ENCODE measurements at places on chromosomes 1 and 21. TPM values are rescaled to one million over a fixed set of nuclear protein-coding genes. Genes with fewer than 3 reads are reported as not detected.

GRCh38 chr1:202167708-202168415 is 7.5 kb upstream of the PTPN7 start:
- DNase-seq: peak; percentile 59

DNA sequence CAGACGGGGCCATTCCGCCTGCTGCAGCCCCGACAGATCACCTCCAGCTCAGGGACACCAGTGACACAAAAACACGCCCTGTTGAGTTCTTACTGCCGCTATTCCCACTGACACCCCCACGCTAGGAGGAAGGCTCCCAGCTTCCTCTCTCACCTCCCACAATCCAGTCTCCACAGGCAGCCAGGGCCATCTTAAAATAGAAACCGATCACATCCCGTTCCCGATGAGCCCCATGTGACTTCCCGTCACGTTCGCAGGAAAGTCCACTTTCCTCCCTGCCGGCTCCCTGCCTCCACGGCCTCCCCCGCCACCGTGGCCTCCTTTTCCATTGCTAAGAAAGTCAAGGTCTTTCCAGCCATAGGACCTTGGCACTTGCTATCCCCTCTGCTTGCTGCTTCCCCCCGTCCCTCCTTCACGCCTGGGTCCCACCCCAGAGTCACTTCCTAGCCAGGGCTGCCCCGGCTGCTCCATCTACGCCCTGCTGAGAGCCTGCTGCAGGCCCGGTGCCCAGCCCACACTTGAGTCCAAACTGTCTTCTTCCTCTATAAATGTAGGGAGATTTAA is 24.0 kb upstream of the DDOST start:
- no peak for DNase-seq

DNA sequence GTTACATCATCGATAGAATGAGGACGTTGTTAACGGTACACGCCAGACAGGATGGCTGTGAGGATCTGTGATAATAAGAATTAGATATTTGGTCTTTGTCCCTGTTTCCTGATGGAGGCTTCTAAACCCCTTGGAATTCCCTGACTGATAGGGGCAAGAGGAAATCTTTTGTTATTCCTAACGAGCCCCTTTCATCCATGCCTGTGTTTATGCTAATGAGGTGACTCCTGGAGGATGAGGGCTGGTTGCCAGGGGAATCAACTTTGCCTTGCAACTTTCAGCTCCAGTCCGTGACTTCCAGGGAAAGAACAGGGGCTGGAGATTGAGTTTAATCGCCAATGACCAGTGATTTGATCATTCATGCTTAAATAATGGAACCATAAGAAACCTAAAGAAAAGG is 39.3 kb upstream of the NLRP3 start:
- DNase-seq: no peak

Gene NHLH1
- 0.40 TPM for polyA plus RNA-seq

GRCh38 chr1:55245781-55246180 is 30.6 kb upstream of the USP24 start:
- DNase-seq: no peak

Gene MROH7
- not detected for polyA plus RNA-seq

Gene GJA9
- 0.20 TPM for polyA plus RNA-seq

Gene GSTM5
- polyA plus RNA-seq: 20.7 TPM

DNA sequence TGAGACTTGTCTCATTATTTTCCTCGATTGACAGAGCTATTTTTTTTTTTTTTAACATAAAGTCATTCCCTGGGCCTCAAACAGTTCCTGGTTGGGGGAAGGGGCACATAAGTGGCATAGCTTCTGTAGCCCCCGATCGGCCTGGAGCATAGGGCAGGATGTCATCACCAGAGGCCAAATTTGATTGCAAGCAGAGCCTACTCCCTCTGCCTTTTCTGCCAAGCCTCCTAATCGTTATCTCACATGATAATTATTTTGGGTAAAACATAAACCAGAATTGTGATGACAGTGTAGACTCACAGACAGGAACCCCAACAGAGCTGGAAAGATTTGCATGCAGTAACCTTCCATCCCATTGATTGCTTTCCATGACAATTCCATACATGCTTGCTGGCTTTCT is 404.8 kb downstream of the PCP4 start:
- no peak for DNase-seq

Gene SOX13
- 16.4 TPM for polyA plus RNA-seq

GRCh38 chr21:30674312-30674711 is 31.6 kb downstream of the KRTAP20-3 start:
- no peak for DNase-seq

Gene CAP1
- 81.6 TPM for polyA plus RNA-seq

- no peak for DNase-seq
These were observed 38.0 kb upstream of the COL24A1 start for GRCh38 chr1:86194491-86195034.

- DNase-seq: no peak
These were observed 51.1 kb upstream of the RBM15 start for GRCh38 chr1:110288111-110288510.

Gene SFN
- not detected for polyA plus RNA-seq

Gene GPA33
- polyA plus RNA-seq: 0.37 TPM

Gene RHBDL2
- polyA plus RNA-seq: 0.58 TPM

Gene NEGR1
- 27.0 TPM for polyA plus RNA-seq

GRCh38 chr1:15884477-15884876 is 37.0 kb downstream of the SPEN start:
- DNase-seq: no peak

GRCh38 chr1:208344202-208344857 is 100.1 kb upstream of the PLXNA2 start:
- no peak for DNase-seq
